H54 (cell line): ENCODE measurements at places on chromosomes 5 and 9.

GRCh38 chr5:72388646-72389045 lies 68.5 kb downstream of the PTCD2 start:
- DNase-seq, result no peak

DNA sequence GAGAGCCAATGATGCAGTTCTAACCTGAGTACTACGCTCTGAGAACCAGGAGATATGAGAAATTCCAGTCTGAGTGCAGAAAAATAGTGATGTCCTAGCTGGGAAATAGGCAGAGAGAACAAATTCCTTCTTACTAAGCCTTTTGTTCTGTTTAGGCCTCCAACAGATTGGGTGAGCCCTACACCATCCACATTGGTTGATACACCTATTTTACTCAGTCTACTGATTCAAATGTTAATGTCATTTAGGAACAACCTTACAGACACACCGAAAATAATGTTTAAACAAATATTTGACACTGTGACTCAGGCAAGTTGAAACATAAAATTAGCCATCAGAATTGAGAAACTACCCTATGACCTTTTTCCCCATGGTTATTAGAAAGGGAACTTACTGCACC lies 333.9 kb upstream of the IZUMO3 start:
- DNase-seq, result no peak

DNA sequence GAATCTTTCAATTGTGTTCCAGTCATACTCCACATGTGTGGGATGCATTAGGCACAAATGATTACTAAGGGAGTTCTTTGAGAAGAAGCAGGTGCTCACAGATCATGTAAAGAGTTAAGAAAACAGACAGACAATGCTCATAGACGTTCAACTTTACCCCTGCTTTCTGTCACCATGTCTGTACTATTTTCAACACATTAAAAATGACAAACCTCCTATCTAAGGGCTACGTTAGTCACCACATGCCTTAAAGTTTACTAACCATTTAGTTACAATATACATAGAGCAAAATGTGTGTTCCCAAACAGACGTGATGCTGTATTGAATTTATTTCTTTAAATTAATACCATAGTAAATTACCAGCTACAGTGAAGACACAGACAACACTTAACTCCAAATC lies 435.9 kb downstream of the HCN1 start:
- no peak for DNase-seq

GRCh38 chr5:9429691-9430215 lies 116.1 kb downstream of the SEMA5A start:
- no peak for DNase-seq

- DNase-seq, result no peak
Measured at GRCh38 chr9:135580664-135581380, 19.3 kb downstream of the PAEP start.

- DNase-seq, result no peak
Measured at GRCh38 chr9:109865521-109865920, 85.5 kb downstream of the PALM2AKAP2 start.

GRCh38 chr5:32572778-32573480 lies 12.4 kb upstream of the SUB1 start:
- no peak for DNase-seq

- no peak for DNase-seq
Measured at GRCh38 chr9:88312045-88312444, 76.2 kb upstream of the SPIN1 start.

GRCh38 chr5:96703995-96704394 lies 41.8 kb downstream of the CAST start:
- DNase-seq, result no peak

GRCh38 chr5:113067635-113068344 lies 91.2 kb downstream of the DCP2 start:
- DNase-seq, result no peak

GRCh38 chr5:142845402-142845921 lies 75.3 kb downstream of the ARHGAP26 start:
- no peak for DNase-seq

DNA sequence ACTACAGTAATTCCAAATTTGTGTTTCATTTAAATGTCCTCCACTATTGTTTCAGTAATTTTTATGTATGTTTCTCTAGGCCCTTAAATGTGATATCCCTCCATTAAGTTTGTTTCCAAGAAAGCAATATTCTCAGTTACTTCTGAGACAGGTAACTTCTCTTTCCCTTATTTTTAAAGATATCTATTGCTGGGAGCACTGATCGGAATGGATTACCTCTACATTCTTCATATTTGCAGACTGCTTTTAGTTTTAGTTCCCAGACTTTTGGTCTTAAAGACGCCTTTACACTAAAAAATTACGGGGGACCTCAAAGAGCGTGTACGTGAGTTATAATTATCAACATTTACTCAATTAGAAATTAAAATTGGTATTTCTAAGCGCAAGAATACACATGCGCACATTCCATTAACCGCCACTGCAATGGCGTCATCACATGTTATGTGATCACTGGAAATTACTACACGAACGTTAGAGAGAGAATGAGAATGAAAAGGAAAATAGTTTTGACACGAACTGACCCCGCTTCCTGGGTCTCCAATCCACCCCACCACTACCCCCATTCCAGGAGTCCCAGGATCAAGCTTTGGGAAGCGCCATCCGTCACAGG lies 519 bp upstream of the RAD50 start:
- no peak for DNase-seq

GRCh38 chr9:121169094-121169601 lies 32.5 kb downstream of the RAB14 start:
- peak; percentile 33 for DNase-seq

DNA sequence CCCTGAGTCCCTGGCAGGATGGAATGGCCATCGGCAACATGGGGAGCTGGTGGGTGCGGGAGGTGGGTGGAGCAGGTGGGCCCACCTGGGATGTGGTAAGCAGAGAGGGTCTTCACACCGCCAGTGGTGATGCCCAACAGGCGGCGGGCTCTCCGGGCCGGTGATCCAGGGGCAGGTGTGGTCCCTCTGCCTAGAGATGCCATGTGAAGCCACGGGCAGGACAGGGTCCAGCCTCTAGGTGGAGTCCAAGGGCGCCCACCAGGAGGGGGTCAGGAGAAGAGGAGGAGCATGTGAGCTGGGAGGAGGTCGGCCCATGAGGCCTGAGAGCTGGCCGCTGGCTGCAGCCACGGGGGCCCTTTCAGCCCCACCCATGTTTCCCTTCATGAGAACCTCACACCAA lies 221.1 kb downstream of the FANCC start:
- DNase-seq, result no peak

- no peak for DNase-seq
Measured at GRCh38 chr9:5579881-5580280, 49.0 kb upstream of the RIC1 start.

- DNase-seq, result no peak
Measured at GRCh38 chr5:151718153-151718552, 31.4 kb upstream of the SPARC start.

DNA sequence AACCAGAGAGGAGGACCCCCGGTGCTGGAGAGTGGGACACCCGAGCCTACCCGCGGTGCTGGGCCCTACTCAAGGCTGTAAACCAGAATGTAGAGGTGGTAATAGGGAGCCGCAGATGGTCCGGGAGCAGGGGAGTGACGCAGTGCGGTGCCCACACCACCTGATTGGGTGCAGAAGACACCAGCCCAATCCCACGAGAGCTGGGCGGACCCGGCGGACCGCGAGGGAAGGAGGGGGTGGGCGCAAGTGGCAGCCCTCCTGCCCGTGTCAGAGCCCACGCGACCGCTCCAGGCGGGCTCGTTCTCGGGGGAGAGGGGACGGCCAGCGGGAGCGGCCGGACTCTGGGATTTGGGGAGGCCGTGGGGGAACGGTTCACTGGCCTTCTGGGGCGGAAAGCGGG lies 71.2 kb downstream of the C9orf50 start:
- no peak for DNase-seq

- DNase-seq, result peak; percentile 53
Measured at GRCh38 chr5:176578391-176578808, 29.3 kb downstream of the CDHR2 start.

- DNase-seq, result no peak
Measured at GRCh38 chr5:139393497-139394122, 1.3 kb downstream of the PROB1 start.

GRCh38 chr9:137556069-137556838 lies 4.6 kb downstream of the MRPL41 start:
- no peak for DNase-seq

- no peak for DNase-seq
Measured at GRCh38 chr9:134570151-134570621, 71.4 kb upstream of the COL5A1 start.

DNA sequence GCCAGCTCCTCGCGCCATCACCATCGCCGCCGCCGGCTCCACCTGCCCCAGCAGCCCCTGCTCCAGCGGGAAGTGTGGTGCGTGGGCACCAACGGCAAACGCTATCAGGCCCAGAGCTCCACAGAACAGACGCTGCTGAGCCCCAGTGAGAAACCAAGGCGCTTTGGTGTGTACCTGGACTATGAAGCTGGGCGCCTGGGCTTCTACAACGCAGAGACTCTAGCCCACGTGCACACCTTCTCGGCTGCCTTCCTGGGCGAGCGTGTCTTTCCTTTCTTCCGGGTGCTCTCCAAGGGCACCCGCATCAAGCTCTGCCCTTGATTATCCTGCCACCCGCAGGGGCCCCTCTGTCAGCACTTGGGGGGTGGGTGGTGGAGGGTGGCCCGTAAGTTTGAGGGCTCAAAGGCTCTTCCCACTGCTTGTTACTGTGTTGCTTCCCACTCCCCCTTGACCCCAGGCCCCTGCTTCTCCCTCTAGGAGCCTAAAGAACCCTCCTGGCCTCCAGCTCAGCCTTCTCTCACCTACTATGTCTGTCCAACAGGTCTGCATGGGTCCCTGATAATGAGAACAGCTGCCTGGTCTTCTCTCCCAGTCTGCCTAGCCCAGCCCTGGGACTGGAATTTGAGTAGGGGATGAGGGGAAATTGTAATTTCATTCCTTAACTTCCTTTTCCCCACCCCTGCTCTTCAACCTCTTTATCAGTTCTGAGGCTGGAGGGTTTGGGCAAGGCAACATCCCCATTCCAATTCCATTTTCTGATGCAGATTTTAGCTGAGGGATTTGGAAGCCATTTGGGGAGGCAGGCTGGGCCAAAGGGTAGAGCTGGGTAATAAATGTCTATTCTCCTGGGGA lies 9.0 kb downstream of the RACK1 start:
- no peak for DNase-seq
